NCI-H2227 treated with DMSO at 0.1 percent for 48 hours (cell line): ENCODE measurements at places on chromosomes 16 and 17.

DNA sequence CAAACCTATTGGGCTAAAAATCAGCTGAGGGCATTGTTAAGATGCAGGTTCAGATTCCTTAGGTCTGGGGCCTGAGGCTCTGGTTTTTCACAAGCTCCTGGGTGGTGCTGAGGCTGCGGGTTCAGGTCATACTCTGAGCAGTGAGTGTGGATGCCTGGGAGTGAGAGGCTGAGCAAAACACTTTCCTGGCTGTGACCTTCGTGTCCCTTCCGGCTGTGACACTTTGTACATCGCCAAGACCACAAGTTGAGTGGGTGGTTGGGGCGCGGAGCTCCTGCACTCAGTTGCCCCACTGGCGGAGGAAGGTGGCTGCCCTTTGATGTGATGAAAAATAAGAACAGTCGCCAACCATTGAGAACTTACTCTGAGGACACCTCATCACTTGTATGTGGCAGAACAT is 24.8 kb downstream of the CCR7 start:
- DNase-seq = no peak

DNA sequence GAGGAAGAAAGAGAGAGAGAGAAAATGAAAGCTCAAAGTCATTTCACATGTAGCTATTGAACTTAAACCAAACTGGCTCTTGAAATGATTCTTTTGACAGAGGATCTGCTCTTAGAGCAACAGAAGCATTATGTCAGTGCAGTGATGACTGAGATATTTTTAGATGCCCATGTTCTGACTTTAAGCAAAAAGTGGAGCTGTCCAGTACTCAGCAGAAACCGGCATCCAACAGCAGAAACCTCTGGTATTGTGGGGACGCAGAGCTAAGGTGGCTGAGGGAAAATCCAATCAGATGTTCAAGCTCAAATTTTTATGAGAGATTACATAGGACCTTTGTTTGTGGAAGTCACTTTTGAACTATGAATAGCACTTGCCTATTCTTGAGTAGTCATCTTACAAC is 69.8 kb upstream of the ANKFN1 start:
- DNase-seq = no peak

- DNase-seq = no peak
Observed at GRCh38 chr16:2223942-2224486, 623 bp downstream of the E4F1 start.

DNA sequence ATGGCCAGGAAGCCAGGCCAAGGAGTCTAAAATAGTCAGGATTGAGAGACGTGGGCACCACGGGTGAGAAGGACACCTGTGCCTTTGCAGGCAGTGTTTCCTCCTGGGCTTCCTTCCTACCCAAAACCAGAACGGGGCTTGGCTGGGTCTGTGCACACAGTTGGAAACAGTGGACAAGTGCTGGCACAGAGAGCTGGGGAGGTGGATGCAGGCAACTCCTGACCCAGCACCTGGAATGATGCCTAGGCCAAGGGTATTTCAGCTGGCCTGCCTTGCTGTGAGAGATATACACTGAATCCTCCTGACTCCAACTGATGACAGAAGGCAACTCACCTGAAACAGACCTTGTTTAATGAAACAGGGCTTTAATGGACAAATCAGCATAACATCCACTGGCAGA is 186.2 kb downstream of the SLC39A11 start:
- DNase-seq = no peak

DNA sequence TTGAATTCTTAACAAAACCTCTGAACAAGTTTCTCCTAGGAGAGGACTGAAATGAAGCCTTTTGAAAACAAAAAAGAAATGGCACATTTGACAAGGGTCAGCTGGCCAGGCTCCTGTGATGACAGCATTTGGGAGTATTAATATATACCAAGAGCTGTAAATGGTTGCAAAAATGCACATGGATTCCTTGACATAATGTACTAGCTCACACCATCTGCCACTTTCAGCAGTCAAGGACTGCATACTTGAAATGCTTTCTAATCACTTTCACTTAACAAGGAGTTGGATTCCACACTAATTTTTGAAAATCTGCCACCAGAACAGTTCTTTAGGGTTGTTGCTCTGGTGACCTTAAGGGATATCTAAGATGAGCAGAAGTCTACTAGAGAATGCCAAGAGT is 236.7 kb upstream of the TOX3 start:
- no peak for DNase-seq

DNA sequence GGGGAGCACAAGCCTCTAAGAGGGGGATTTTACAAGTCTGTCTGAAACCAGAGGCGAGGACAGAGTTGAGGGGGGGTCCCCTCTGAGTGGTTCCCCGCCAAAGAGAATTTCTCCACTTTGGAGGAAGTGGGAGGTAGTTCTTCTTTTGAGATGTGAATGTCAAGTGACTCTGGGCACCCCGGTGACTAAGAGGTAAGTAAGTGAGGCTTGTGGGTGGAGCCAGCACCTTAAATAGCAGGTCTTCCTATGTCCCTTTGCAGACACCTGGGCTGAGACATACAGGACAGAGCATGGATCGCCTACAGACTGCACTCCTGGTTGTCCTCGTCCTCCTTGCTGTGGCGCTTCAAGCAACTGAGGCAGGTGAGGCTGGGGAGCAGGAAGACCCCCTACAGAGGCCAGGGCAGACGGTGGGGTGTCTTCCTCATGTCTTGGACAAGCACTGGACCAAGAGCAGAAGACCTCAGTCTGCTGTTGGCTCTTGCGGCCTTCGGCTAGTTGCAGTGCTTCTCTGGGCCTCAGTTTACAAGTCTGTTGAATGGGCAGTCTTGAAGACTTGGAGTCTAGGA is at the start of gene CCL22:
CCL22 (plus strand) TSS at position 257 of the 569 bp plus-strand sequence; CDS start at position 291, 34 bp downstream.
- DNase-seq = no peak

DNA sequence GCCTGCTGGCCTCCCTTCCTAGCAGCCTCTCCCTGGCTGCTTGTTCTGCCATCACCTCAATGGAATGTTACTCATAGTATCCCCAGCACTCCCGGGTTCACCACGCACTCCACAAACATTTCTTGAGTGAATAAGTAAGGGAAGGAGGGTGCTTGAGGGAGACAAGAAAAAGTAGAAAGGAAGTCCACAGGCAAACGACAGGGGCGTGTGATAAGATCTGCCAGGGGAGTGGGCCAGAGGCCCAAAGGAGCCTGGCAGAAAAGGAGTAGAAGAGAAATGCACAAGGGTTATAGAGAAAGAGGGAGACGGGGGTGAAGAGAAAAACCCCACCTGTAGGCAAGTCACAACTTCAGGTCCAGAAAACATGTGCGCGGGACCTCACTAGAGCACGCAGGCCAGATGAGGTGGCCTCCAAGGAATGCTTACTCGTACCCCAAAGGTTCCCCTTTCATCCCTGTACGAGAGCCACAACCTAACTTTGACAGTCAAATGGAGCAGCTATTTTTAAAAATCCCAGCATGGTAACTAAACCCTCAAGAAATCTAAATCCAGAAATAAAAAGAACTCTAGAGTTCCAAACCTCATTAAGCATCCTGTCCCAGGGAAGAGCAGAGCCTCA is 6.6 kb downstream of the ZDHHC7 start:
- no peak for DNase-seq

DNA sequence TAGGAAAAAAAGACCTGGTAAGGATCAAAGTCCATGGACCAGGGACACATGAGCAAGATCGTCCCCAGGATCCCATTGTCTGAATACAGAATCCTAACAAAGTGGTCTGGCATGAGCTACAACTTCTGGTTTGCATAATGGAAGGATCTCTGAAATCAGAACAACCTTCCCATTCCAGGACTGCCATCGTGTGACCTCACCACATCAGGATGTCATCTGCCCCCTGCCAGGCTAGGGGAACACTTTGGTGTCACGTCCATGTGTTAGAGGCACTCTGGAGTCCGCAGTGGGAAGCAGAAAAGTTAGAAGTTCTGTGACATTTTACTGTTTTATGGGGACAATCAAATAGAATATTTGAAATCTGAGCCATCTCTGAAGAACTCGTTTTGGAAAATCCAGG is 160.7 kb downstream of the RGS9 start:
- DNase-seq = no peak

- DNase-seq = no peak
Observed at GRCh38 chr16:58366247-58367031, 25.8 kb upstream of the GINS3 start.

DNA sequence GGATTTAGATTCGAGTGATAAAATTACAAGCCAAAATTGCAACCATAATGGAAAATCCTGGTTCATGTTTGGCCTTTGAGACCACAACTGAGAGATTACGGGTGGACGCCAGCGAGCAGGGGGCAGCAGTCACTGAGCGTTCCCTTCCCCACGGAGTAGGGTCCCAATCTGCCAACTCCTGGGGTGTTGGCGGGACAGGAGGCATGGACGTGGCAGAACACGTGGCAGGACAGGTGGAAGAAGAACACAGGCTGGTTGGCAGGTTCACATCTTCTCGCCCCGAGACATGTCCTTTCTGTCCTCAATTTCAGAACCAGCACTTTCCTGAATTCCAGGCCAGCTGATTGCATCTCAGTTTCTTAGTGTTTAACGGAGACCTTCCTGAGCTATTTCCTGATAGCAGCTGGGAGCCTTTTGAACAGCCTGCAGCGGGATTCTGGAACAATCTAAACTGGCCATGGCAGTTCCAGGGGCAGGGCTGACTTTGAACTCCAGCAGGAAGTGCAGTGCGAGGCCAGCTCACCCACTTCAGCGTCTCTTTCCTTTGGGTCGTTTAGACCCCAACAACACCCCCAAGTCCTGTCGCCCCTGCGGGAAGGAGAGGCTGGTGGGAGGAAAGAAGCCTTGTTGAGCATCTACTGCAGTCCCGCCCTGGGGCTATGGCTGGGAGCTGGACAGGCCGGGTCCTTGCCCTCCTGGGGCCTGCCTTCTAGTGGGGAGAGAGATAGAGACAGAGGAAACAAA is 159.1 kb upstream of the FOXF1 start:
- no peak for DNase-seq

DNA sequence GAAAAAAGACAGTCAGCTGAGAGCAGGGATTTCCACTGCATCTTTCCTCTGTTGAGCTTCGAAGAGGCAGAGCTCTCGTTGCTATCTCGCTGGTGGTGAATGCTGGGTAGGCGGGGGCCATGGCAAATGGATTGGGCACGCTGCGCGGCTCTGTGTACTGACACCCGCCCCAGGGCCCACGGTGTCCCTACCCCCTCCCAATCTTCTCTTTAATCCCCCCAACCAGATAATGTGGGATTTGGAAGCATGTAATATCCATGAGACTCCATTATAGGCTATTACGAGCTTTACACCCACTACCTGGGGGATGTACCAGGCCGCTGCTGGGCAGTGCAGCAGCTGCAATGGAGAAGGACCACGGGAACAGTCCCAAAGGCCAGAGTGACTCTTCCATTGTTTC is 8.3 kb downstream of the PIPOX start:
- no peak for DNase-seq

DNA sequence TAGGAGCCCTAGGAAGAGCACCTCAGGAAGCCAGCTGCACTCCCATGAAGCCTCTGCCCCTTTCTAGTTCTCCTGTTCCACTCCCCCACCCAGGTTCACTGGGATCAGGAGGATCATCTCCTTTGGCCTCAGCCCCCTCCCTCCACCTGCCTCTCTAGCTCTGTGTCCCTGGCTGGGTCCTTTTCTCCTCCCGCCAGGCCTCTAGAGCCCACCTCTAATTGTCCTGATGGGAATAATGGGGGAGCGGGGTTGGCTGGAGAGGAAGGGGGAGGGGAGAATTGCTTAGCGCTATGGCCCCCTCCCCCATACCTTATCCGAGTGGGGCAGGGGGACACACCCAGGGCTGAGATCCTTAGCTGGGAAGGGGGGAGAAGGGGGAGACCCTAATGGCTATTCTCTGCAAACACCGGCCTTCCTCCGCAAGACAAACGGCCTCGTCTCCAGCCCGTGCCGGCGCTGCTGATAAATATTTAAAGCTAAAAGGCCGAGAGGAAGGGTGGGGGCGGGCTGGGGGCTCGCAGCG is 997 bp downstream of the HOXB7 start:
- DNase-seq = no peak

DNA sequence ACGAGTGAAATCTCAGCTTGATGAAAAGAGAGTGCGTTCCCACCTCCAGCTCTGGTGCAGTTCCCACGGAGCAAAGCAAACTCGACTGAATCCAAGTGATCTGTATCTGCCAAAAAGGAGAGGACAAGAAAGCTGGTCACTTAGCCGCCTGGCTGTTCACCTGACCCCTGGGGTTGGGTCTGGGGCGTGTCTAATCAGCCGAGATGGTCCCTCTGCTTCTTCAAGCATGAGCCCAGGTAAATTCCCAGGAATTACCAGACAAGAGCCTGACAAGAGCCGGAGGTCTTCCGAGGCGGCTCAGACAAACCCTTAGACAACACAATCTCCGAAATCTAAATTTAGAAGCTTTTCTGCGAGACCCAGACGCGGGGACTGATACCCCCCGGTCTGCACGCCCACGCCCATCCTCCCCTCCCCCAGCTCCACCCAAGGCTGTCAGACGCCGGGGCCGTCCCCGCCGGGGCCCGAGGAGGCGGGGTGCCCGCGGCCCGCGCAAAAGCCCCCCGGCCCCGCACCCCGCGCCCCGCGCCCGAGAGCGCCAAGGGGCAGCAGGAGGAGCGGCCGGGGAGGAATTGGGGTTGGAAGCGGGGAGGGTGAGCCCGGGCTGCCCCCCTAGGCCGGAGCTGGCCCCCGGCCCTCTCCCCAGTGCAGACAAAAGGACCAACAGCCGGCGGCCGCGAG is 674 bp downstream of the ZNF821 start:
- DNase-seq = no peak

- DNase-seq = no peak
Observed at GRCh38 chr16:80924372-80924978, 82.2 kb downstream of the CMC2 start.

DNA sequence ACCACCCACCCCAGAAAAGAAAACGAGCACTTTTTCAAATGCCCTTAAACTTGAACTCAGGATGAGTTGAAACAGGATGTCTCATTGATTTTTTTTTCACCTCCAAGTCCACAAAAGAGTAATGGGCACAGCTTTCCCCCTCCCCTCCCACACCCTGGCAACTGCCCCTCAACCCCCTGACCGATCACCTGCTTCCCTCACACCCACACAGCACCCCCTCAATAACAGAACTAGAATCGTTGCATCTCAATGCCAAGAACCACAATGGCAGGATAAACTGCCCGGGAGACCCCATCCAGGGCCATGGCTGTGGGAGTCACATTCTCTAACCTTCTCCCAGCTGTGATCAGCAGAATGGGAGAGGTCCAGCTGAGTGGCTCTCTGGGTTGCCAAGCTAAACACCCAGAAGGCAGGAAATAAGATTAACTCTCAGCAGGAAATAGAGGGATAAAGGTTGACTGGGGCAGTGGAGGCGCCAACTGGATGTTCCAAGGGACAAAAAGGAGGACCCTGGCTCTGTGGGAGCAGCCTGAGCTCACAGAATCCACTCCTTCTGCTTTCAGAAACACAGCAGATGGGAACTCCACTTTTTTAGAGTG is 128.0 kb upstream of the SDK2 start:
- no peak for DNase-seq

GRCh38 chr16:48125888-48126287 is 29.9 kb downstream of the ABCC12 start:
- no peak for DNase-seq
